SHP77 treated with DMSO at 0.1 percent for 48 hours (cell line): ENCODE measurements at places on chromosomes 12 and 14.

DNA sequence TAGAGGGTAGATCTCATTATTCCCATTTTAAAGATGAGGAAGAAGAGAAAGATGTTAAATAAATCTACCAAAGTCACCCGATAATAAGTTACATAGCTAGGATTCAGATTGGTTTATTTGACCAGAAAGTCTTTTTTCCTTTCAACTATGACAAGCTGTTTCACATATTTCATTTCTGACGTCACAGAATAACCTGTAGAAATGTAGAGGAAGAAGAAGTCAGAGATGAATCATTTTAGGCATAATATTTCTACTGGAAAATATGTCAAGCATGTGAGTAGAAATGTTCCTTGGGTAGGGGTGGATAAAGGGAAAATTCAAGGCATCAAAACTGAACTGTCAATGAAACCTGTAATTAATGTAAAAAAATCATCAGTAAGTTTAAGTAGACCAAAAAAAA, 107.0 kb downstream of the MGST1 start:
- no peak for DNase-seq

- peak; percentile 95 for DNase-seq
Observed at GRCh38 chr14:77181603-77182437, at the start of gene TMEM63C. Gene TMEM63C, plus strand, starts transcription at chr14:77181798. Its CDS starts 37,016 bp downstream, at chr14:77218814.

DNA sequence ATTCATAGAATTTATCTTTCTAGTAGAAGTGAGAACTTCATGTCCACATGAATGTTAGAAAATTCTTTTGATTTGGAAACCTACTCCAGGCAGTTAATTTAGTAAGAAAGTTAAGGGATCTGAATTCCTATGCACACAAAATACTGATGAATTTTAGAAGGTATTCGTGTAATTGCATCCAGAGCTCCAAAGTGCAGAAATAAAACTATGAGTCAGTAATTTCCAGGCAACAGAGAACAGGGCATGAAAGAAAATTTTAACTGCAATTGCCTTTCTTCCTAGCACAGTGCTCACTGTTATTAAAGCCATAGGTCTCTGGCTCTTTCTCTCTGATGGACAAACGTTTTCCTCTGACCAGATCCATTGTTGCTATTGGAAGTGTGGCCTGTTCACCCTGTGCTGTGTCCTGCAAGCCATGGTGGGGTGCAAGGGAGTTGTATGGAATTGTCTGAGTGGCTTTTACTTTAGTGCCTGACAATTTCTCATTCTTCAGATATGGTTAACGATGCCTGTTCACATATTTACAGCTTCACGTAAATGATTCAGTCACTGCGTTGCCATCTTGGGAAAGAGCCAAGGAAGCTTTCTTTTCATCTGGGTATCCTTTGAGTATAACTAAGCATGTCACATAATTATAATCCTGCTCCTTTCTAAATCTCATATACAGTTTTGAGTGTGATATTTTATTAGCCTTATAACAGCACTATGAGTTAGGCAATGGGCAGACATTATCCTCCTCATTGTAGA, 145.1 kb downstream of the ACSS3 start:
- DNase-seq = no peak

- no peak for DNase-seq
Observed at GRCh38 chr12:106714926-106715325, 59.6 kb upstream of the RIC8B start.

DNA sequence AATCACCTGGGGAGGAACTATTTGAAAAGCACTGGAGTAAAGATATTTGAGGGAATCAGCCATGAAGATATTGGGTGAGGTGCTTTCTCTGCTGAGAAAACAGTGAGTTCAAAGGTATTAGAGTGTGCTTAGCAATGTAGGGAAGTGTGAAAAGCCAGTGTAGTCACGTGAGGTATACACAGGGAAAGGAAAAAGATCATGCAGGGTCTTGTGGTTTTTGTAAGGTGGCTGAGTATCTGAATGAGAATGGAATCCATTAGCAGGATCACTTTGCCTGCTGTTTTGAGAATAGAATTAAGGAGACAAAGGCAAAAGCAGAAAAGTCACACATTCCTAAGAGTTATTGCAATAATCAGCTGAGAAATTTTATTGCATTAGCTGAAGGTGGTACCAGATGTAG, 193.0 kb downstream of the PIK3C2G start:
- no peak for DNase-seq

GRCh38 chr12:11705010-11705409, 55.5 kb downstream of the ETV6 start:
- DNase-seq = no peak

DNA sequence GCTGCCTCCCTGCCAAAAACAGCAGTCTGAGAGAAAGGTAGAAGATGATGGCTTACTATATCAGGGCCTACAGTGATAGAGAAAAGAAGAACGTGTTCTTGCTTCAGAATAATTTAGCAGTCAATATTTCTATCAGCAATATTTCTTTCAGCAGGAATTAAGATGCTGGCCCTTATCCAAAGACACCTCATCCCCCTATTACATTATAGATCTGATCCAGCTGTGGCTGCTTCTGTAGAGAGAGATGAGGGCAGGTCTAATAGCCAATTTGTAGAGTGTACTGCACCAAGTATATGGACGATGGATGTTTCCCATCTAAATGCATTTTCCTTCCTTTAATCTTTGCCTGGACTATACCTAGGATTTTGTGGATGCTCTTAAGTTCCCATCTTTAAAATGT, 451.7 kb downstream of the NPAS3 start:
- DNase-seq = no peak

DNA sequence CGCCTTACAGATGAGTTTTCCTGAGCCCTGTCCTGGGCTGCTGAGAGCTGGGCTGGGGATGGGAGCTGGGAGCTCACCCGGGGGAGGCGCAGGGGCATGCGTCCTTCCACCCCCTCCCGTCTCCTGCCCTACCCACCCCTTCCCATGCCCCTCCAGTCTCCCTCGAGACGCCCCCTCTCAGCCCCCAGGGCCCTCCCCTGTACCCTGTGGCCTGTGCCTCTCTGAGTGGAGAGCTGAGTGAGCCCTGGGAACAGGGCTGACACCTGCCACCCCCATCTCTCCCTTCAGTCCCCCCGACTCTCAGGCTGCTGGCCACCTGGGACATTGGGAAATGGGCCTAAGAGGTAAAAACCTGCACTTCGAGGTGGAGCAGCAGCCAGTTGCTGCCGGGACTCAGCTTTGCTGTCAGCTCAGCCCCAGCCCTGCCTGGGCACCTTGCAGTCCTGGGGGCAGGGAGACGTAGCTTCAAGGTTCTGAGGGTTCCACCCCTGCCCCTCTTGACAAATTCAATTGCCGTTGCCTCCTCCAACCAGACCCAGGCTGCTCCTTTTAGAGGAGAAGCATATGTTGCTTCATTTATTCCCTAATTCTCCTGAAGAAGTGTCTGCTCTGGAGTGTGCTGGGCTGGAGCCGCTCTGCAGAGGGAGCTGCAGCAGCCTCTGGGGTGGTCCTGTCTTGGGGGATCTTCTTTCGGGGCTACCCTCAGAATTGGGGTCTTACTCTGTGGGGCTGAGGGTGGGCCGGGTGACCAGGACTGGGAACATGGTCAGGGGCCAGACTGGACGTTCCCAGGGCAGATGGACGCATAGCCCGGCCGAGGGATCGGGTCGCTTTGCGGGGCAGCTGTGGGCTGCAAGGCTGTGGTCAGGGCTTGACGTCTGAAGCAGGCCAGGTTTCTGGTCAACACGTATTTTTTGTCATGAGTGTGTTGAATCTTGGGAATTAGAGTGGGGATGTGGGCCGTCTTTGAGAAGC, 141.4 kb downstream of the ADGRD1 start:
- no peak for DNase-seq
